ENCODE measurements at places on chromosomes 5 and 9.

GRCh38 chr5:10250806-10251276 is 761 bp downstream of the CCT5 start:
- DNase-seq, result no peak

DNA sequence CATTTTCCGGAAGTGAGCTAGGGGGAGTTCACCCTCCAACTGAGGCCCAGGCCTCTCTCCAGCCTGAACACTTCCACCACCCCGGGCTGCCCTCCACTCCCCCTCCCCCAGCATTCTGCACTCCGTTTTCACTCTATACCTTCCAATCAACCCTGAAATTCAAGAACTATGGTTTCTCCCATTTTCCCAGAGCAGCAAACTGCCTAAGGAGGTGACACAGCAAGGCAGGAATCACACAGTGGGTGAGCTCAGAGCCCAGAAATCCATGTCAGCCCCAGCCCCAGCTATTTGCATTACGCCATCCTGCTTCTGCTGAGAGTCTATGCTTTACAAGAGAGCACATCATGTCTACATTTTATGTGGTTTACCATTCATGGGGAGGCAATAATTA is 11.9 kb downstream of the MSX2 start:
- no peak for DNase-seq

DNA sequence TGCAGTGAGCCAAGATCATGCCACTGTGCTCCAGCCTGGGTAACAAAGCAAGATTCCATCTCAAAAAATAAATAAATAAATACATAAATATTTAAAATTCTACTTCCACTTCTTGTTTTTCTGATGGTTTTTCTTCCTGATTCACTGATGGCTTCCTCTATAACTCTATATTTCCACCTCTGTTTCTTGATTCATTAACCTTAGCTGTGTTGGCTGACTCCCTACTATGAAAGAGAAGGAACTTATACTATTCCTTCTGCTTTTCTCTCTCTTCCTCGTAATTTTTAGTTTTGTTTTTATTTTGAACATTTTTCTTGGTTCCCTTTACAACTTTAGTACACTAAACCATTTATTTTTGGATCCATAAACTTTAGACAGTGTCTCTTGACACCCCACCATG is 103.5 kb downstream of the MAMDC2 start:
- DNase-seq, result no peak

DNA sequence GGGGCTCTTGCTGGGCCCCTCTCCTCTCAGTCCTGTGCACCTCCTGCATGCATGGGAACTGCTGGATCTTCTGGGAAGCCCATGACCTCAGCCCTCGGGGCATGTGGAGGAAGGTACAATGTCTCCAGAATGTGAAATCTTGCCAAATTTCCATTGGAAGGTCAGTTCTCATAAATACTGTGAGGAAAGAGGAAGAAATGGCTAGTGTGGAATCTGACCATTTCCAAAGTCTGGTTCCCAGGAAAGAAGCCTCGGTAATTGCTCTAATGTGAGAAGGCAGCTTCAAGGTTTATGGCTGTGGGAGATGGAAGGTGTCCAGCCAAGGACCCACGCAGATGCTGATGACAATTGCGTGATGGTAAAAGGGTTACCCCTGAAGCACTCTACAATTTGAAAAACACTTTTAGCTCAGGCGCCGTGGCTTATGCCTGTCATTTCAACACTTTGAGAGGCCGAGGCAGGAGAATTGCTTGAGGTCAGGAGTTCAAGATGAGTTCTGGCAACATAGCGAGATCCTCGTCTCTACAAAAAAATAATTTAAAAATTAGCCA is 8.1 kb upstream of the IL17B start:
- DNase-seq, result no peak

DNA sequence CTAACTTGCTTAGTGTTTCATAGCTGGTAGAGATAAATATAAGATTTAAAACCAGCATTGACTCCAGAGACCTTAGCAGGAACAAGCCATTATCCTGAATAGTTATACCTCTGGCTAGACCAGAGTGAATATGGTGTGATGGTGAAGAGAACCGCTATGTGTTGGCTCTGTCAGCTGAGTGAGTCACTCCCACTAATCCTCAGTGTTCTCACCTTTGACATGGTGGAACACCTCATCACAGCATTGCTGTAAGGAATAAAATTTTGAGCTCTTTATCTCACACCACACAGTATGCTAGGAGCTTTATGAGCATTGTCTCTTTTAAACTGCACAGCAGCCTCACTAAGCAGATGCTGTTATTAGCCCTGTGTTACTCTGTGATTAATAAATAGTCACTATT is 90.7 kb upstream of the DHFR start:
- no peak for DNase-seq

GRCh38 chr5:159178978-159179377 is 30.4 kb downstream of the RNF145 start:
- DNase-seq, result no peak

DNA sequence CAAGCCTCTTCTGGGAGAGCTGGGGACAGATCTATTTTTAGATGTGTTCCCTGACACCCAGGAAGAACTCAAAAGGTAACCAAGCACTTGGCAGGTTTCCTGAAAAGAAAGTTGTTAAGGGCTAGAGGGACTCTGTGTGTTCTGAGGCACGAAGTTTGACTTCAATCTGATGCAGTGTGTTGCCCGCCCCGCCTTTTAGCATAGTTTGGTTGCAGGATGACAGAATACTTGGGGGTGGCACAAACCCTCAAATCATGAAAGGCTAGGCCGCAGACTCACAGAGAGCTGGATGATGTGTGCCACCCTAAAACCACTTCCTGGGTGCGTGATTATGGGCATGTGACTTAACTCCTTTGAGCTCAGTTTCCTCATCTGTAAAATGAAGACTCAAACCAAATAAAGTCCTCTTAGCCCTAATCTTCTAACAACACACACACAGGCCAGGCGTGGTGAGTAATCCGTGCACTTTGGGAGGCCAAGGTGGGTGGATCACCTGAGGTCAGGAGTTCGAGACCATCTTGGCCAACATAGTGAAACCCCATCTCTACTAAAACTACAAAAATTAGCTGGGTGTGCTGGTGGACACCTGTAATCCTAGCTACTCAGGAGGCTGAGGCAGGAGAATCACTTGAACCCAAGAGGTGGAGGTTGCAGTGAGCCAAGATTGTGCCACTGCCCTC is 12.8 kb upstream of the NDFIP1 start:
- peak; percentile 64 for DNase-seq

DNA sequence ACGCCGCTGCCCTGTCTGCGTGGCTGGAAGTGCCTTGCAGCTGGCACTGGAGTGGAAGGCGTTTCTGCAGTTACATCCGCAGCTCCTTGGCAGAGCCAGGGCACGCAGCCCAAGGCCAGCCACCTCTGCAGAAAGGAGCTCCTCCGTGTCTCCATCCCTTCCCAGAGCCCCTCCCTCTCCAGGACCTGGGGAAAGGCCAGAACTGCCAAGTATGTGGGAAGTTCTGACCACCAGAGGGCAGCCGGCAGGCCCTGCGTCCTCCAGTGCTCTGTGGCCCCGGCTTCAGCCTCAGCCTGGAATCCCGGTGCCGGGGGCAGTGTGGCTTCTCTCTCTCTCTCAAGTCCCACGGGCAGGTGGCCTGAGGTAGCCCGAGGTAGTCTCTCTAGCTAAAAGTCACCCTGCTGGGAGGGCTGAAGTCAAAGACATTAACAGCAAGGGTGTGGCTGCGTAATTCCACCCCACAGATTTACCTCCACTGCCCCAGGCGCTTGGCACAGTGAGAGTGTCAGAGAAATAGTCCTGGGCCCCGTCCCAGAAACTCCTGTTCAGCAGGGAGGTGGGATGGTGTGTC is 101.7 kb upstream of the FCN2 start:
- no peak for DNase-seq

DNA sequence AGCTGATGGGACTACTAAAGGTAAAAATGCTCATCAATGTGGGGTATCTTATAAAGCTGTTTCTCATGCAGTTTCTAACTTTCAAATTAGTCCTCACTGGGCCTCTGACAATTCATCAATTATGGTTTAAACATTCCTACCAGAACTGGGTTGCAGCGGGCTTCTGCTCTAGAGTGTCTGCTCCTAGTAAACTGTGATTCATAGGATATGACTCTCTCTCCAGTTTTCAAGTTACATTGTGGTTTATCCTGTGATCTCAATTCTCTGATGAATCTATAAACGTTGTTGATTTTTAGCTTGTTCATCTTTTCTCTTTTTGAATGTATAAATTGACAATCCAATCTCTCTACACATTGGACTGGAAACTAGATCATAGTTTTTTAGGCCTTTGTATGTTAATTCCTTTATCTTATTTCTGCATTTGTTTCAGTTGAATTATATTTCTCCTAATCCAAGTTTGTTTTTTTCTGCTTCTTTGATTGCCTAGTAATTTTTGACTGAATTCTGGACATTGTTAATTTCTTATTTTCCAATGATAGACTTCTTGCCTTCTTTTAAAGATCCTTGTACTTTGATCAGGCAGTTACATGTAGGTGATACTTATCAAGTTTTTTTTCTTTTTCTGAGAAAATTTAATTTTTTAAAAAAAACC is 822.6 kb downstream of the TLE1 start:
- no peak for DNase-seq

- no peak for DNase-seq
These were observed 104.9 kb upstream of the CDH10 start for GRCh38 chr5:24749701-24750100.

GRCh38 chr9:76725011-76725546 is 39.2 kb upstream of the PCA3 start:
- no peak for DNase-seq

DNA sequence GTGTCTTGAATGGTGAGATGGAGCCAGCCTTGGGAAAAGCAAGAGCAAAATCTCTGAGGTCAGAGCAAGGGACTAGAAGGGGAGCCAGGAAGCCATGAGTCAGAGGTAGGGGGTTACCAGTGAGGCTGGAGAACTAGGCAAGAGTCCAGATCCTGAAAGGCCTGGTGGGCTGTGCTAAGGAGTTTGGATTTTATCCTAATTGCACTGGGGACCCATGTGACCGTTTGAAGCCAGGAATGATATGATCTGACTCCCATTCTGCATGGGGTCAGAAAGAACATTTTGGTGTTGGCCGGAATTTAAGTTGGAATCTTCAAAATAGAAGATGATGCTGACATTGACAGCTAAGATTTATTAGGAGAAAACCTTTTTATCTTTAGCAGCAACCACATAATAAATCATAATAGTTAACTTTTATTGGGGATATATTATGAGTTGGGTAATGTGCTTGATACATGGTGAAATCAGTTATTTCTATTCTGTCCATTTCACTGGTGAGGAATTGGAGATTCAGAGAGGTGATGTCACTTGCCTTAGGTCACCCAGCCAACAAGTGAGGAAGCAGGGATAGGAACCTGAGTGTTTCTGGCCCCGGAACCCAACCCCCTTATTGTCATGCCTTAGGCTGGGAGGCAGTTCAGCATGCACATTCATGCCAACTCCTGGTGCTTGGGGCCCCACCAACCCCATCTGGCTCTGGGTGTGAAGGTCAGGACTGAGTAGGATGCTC is 61.5 kb upstream of the RARS1 start:
- DNase-seq, result no peak

- DNase-seq, result no peak
These were observed 196.9 kb downstream of the MAST4 start for GRCh38 chr5:66793049-66793448.

- no peak for DNase-seq
These were observed 110.5 kb upstream of the KLF4 start for GRCh38 chr9:107600060-107600573.

- DNase-seq, result no peak
These were observed 152.9 kb downstream of the CDC42SE2 start for GRCh38 chr5:131416729-131417128.

- no peak for DNase-seq
These were observed 8.4 kb downstream of the SLC1A3 start for GRCh38 chr5:36614657-36615308.

DNA sequence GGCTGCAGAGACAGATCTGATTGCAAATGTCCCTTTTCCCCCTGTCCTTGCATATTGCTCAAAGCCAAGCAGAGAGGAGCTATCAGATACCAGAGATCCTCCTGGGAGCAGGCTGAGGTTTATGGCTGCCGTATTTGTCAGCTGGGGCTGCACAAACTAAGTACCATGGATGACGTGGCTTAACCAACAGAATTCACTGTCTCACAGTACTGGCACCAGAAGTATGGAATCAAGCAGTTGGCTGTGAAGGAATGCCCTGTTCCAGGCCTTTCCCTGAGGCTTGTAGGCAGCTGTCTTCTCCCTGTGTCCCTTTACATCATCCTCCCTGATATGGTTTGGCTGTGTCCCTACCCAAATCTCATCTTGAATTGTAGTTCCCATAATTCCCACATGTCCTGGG is 2.6 kb downstream of the CFAP90 start:
- DNase-seq, result no peak

DNA sequence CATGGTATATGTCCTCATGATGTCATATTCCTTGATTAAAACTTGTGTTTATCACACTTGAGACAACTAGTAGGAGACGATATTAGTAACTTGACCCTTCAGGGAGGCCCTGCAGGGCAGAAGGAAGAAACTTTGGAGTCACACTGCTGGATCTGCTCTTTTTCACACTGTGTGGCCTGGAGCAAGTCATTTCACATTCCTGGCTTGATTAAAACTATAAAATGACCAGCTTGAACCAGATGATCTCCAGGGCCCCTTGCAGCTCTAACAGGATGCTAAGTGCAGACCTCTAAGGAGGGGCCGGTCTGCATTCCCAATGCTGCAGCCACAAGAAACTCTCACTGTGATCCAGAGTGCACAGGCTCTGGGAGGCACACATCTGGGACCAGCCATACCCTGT is 146.4 kb upstream of the ZNF366 start:
- no peak for DNase-seq

GRCh38 chr9:107635803-107636174 is 146.2 kb upstream of the KLF4 start:
- no peak for DNase-seq

GRCh38 chr5:116303340-116303739 is 218.5 kb downstream of the COMMD10 start:
- no peak for DNase-seq

DNA sequence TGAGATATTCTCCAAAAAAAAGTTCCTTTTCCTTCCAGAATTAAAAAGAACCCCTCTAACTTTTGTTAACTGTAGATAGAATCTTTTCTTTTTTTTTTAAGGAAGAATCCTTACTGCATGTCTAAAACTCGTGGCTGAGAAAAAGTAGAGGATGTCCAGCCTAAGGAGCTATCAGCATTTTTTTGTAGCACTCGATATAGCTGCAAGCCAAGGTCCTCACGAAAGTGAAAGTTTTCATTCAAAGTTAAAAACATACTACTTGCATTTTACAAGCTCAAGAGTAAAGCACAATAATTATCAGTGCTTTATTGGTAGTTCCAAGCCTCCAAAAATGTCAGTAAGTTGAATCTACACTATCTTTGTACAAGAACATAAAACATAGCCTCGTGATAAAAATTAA is 28.7 kb upstream of the ZSWIM6 start:
- DNase-seq, result no peak

DNA sequence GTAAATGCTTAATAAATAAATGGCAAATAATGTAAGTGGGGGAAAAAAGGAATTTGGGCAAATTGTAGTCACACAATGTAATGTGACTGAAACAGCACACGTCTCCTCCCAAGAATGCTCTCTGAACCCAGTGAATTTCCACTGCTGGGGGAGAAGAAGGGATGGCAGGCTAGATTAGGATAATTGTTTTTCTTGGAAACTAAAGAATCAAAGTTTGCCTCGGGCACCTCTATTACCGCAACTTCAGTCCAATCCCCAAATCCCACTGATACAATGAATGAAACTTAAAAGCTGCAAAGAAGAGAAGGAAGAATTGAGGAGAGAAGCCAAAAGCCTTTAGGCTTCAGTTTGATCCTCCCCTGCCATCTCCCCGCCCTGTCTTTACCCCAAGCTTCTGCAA is 423.2 kb upstream of the PAPPA start:
- DNase-seq, result no peak
